ENCODE measurements at places on chromosomes 6 and 20.

DNA sequence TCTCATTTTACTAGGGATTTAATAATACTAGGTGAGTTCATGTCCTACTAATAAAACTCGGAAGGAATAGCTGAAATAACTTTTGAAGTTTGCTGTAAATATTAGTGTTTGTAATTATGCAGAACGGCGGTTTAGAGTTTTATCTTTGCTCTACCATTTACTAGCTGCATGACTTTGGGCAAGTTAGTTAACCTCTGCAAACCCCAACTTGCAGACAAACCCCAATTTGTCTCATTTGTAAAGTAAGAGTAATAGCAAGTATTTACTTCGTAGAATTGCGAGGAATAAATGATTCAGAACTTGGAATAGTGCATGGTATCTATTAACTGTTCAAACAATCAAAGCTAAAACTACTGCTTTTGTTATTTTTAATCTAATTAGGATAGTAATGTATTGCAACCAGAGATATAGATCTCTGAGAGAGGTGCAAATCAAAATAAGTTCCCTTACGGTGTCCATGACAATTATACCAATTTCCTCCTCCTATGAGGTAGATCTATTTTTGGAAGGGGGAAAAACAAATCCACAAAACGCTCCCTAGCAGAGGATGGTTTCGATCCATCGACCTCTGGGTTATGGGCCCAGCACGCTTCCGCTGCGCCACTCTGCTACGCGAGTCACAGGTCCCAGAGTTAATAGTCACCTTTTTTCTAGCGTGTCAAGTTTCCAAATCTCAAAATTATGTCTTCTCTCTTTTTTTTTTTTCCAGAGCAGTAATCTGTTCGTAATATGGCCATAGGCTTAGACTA, 35.1 kb upstream of the BTN3A2 start:
- DNase-seq: no peak

GRCh38 chr20:2305029-2305428, 9.2 kb downstream of the TGM3 start:
- DNase-seq: no peak

GRCh38 chr6:113772961-113773360, 84.2 kb upstream of the MARCKS start:
- no peak for DNase-seq

DNA sequence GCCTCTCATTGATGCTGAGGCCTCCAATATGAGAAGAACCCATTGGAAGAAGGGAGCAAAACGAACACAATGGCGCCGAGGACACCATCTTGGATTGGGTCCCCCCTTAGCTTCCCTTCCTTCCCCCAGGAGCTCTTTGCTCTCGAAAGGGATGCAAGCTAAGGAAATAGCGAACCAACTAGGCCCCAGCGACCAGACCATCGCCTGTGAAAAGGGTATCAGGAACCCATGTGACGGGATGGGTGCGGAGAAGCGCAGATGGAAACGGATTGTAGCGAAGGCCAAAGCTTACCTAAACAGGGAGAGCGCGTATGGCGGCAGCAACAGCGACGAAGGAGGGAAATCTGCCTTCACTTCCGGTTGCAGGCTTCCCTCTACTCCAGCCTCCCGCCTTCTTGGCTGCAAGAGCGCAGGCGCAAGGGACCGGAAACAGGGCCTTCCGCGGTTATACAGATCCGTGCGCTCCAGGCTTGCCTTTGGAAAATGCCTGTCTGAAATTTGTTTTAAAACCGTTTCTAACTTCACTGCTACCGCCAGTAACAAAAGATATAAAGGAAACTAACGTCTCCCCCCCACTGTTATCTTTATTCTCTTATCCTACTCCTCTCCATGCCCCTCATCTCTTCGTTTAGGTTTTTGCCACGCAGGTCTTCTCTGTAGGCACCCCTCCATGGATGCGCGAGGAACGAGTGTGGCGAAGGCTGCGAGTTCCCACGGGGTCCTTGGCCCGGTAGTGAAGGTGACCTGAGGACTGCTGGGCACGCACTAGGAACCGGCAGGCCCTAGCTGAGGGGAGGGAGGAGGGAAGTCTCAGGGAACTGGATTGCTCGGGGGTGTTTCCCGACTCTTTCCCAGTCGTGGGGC, at the start of gene DDX39B:
TSS of gene DDX39B (minus strand) at position 346 of the 864 bp plus-strand sequence. CDS start 1,471 bp downstream, outside the sequence.
- DNase-seq: peak; percentile 93

DNA sequence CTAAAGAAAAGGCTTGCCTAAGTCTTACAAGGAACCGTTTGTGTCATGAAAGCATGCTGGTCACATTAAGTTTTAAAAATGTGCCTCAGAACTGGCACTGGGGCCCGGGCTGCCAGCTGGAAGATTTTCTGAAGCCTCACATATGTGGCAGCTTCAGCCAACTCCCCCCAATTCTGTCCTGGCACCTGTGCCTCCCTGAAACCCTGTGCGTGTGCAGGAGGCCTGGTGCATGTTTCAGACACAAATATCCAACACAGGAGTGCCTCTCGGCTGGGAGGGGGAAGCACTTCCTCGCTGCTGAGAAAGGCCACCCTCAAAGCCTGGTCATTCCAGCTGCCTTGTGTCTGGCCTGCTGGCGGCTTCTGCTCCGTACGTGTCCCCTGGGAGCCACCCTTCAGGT, 188.5 kb upstream of the SNX9 start:
- DNase-seq: no peak

GRCh38 chr6:70700922-70701876, 33.5 kb downstream of the SMAP1 start:
- no peak for DNase-seq

- no peak for DNase-seq
These were observed 243.9 kb downstream of the HAO1 start for GRCh38 chr20:7696311-7696710.

GRCh38 chr6:108541843-108542759, 18.6 kb upstream of the FOXO3 start:
- DNase-seq: peak; percentile 90

- DNase-seq: peak; percentile 78
These were observed 7.4 kb upstream of the UBR2 start for GRCh38 chr6:42556462-42556861.

DNA sequence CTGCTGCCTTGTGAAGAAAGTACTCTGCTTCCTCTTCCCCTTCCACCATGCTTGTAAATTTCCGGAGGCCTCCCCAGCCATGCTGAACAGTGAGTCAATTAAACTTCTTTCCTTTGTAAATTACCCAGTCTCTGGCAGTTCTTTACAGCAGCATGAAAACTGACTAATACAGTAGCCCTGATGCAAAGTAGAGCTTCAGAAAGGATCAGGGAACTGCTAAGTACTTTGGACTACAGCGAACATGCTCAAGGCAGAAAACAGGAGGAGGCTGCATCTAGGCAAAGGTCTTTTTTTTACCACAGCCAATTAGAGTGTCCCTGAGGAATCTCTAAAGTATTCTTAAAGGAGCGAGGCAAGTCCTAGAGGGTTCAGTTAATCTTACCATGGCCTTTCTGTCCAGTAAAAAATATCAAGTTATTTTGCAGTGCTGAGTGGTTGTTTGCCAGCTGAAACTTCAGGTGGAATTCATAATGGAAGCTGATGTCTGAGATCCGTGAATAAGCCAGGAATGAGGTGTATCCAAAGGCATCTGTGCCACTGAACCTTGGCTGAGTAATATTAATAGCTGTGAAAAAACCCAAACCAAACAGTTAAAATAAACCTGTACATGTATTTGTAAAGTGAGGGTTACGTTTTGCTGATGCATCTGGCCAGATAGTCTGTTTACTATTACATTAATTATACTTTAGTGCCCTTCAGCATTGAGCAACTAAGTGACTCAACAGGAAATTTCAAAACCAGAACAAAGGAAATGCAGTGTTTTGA, 170.4 kb downstream of the PHF3 start:
- DNase-seq: no peak

- no peak for DNase-seq
These were observed 43.7 kb downstream of the GRM4 start for GRCh38 chr6:34102099-34102656.

DNA sequence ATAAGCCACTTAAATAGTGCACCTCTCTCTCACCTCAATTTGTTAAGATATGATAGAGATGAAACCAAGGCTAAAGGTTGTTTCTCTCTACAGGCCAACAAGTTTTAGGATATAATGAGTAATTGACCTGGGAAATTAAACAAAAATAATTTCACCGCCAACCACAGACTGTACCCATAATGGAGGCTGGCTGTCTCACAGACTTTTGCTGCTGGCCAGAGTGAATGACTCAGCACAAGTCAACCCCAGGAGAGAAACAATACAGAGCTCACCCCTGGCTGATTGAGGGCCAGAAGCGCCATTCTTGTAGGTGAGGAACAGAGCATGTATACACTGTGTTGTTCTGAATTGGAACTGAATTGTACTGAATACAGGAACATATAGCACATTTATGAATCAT, 99.9 kb downstream of the CAP2 start:
- no peak for DNase-seq

DNA sequence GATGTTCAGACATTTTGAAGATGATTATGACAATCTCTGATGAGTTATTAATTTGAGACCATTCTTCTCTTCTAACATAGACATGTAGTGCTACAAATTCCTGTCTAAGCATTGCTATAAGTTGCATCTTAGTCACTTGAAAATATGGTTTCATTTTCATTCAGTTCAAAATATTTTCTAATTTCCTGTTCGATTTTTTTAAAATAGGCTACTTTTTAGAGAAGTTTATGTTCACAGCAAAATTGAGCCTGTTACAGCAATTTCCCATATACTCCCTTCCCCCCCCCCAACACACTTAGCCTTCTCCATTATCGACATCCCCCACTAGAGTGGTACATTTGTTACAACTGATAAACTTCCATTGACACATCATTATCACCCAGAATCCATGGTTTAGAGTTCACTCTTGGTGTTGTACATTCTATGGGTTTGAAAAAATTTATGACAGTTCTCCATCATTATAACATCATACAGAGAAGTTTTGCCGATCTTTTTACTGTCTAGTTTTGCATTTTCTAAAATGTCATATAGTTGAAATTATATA, 31.2 kb downstream of the PLAGL1 start:
- DNase-seq: no peak

DNA sequence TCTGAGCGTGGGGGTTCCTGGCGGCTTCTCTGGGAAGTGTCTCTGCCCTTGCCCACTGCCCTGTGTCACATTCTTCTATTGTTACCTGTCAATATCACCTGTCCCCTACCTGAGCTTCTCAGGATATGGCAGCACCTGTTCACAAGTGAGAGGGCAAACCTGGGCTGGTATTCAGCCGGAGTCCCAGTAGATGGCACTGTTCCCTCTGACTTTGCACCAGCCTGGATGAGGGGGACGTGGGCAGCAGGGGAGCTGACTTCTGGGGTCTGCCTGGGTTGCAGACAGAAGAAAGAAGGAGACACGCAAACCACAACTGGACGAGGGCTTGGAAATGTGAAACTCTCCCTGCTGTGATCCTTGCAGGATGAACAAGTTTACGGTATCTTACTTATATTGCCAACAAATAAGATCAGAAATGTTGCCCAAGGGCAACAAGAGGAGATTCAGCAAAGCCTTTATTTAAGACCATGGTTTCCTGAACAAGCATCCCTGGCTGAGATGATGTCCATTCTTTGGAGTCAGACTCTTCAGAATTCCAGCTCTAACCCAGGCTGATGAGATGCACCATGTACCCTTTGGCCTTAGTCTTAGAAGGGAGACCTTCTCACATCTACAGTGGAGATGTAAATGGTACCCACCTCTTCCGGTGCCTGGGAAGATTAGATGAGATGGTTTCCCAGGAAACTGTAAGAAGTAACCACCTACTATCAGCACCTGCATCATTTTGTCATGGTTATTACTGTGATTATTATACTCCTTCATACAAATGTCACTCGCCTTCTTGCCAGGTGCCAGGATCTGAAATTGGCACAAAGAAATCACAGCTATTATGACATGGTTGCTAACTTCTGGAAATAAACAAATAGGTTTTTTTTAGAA, 400.0 kb upstream of the CDH4 start:
- no peak for DNase-seq

DNA sequence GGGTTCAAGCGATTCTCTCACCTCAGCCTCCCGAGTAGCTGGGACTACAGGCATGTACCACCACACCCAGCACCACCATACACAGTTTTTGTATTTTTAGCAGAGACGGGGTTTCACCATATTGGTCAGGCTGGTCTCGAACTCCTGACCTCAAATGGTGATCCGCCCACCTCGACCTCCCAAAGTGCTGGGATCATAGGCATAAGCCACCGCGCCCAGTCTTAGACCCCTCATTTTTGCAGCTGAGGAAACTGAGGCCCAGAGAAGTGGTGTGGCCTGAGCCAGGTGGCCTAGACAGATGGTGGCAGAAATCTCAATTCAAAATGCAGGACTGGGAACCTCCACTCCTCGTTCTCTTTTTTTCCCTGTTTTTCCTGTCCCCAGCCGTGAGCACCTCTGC, 12.6 kb upstream of the FAM209A start:
- no peak for DNase-seq

- no peak for DNase-seq
These were observed 812 bp downstream of the MYMX start for GRCh38 chr6:44217332-44218143.

DNA sequence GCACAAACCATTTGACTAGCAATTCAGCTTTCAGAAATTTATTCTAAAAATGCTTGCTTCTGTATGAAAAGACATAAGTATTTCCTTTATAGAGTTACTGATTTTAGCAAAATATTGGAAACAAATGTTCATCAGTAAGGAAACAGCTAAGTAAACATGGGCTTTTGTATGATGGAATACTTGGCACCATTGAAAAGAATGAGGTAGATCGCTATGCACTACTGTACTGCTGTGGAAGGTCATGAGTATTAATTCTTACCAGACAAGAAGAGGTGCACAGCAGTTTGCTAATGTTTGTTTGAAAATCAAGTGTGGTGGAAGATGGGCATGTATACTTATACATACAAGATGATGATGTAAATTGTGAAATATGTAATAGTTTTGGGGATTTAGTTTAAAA, 73.0 kb downstream of the FARS2 start:
- DNase-seq: no peak

DNA sequence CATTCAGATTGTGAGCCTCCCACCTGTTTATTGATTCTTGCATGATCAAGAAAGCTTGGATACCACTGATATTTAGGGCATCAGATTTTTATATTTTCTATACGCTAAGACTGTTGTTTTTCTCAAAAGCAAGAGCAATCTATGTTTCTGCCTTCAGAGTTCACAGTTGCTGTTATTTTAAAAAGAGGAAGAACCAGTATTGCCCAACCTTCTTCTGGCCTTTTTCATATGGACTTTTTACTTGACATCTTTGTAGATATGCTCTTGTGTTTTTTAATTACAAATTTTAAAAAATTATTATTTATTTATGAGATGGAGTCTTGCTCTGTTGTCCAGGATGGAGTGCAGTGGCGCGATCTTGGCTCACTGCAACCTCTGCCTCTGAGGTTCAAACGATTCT, 28.9 kb downstream of the SLC17A5 start:
- DNase-seq: no peak

DNA sequence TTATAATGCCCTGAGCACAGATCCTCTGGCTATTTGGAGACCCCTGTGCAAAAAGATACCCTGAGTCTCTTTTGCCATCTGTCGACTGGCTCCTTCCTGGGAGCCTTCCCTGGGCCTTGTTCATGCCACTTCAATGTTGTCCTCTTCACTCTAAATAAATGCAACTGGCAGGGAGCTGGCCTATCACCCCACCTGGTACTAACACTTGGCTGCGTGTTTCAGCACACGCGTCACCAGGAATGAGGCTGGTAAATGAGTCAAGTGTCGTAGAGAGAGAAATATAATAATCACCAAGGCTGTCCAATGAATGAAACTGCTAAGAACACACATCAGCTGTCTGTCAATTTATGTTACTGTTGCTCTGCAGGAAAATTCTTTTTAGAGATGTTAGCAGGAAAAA, 374.6 kb upstream of the JARID2 start:
- no peak for DNase-seq
